H1 (cell line): ENCODE measurements at places on chromosomes 7 and 10. TPM values are rescaled to one million over a fixed set of nuclear protein-coding genes. Genes with fewer than 3 reads are reported as not detected.

- no peaks in the 10 kb centered on the region for H3K27me3 ChIP-seq
- H3K4me1 ChIP-seq = no peaks in the 10 kb centered on the region
- H3K4me3 ChIP-seq = no peak overlapping the region
- no peaks in the 10 kb centered on the region for H3K36me3 ChIP-seq
- no peak for DNase-seq
- no peak overlapping the region for H3K27ac ChIP-seq
Observed at GRCh38 chr10:52387744-52388143, 73.7 kb downstream of the DKK1 start.

DNA sequence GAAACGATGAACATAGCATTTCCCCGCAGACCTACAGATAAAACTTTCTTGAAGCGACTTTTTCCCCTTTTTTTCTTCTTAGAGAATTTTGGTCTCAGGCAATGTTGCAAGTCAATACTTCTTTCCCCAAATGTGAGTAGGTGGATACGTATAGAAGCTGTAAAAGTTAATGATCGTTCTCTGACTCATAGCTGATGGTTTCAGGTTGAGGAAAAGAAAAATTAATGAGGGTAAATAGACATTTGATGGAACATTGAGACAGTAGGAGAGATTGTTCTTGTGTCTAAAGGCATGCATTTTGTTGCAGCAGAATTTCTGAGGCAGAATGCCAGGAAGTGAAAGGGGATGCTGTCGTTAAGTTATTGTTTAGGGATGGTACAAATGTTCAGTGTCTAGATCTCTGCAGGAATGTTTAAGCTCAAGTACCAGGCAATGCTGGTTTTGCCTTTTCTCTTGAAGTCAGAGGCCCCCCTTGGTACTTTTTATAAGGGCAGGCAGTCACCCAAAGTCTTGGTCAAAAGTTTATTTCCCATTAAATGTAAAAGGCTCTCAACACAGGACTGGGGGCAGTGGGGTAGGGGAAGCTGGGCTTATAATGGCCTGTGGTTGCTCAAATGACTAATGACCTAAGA, 9.3 kb downstream of the TCF7L2 start:
- no peak for DNase-seq
- H3K36me3 ChIP-seq = no peaks in the 10 kb centered on the region
- no peaks in the 10 kb centered on the region for H3K27me3 ChIP-seq
- peaks cover 30% of the 10 kb centered on the region for H3K4me1 ChIP-seq
- no peak overlapping the region; the same call in 1 of the 2 replicates for H3K27ac ChIP-seq

DNA sequence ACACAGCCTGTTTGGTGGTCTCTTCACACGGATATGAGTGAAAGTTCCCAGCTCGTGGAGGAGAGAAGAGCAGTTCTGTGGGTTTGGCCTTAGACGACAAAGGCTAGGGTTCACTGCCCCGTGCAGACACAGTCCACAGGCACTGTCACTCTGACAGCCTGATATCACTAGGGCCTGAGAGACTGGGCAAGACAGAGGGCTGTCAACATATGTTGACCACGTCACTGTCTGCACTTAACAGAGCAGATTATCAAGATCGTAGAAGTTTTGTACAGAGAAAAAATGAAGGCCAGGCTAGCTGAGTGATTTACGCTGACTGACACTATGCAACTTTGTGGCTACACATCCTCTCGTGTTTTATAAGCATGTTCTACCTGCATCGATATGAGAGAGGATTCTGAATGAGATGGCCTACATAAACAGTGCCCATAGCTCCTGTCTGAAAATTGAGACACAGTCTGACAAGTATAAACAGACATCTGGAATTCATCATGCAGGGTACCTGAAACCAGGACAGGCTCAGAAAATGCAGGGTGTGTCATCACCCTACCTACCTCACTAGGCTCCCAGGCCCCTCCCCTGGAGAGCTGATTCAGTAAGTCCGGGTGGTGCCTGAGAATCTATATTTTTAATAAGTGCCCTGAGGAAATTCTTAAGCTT, 120.0 kb downstream of the SGMS1 start:
- H3K27ac ChIP-seq = no peak overlapping the region
- no peaks in the 10 kb centered on the region for H3K36me3 ChIP-seq
- no peaks in the 10 kb centered on the region for H3K27me3 ChIP-seq
- peaks cover 5% of the 10 kb centered on the region; the same call in 1 of the 2 replicates for H3K4me1 ChIP-seq
- DNase-seq = no peak

SEPHS1 gene
- total RNA-seq = 633 and 683 TPM in 2 replicates

STEAP4 gene
- 0.08 TPM in 1 of 2 replicates, not detected in the other for total RNA-seq

MYH16 gene
- not detected in 2 replicates for total RNA-seq

DNA sequence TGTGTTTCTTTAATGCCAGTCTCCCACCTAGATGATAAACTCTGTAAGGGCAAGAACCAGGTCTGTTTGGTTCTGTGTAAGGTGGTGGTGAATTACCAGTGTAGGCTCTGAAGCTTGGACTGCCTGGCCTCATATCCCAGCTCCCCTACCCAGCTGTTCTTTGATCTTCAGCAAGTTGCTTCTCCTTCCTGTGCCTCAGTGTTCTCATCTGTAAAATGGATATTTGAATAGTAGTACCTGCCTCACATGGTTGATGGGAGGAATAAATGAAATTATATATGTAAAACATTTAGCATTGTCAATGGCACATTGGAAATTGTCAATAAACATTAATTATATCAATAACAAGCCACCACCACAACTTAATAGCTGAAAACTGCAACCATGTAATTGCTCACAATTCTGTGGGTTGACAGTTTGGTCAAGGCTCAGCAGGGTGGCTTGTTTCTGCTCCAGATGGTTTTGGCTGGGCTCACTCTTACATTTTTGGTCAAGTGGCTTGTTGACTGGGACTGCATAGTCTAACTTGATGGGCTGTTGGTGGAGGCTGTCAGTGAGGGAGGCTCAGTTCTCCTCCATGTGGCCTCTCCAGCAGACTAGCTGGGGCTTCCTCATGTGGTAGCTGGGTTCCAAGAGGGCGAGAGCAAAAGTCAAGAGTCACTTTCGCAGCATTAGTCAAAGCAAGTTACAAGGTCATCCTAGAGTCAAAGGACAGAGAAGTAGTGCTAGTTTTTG, 84.5 kb upstream of the DUSP5 start:
- no peak for DNase-seq
- no peaks in the 10 kb centered on the region for H3K27me3 ChIP-seq
- H3K27ac ChIP-seq = no peak overlapping the region
- no peak overlapping the region for H3K4me3 ChIP-seq
- no peaks in the 10 kb centered on the region for H3K36me3 ChIP-seq

GPR37 gene
- total RNA-seq = 15.5 and 17.4 TPM in 2 replicates

NAT16 gene
- total RNA-seq = 0.84 and 1.0 TPM in 2 replicates

DNA sequence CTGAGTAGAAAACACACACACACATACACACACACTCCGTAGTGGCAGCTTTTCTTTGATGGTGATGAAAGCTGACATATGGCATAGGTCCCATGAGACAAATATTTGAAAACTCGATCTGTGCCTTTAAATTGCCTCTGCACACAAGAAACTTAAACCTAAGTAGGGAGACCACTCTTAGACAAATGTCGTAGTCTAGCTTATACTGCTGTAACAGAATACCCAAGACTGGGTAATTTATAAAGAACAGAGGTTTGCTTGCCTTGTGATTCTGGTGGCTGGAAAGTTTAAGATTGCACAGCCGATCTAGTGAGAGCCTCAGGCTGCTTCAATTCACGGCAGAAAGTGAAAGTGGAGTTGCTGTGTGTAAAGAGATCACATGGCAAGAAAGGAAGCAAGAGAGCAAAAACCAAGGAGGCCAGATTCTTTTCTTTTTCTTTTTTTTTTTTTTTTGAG, 489.4 kb upstream of the SORCS1 start:
- H3K36me3 ChIP-seq = no peaks in the 10 kb centered on the region
- H3K4me3 ChIP-seq = no peak overlapping the region
- no peak overlapping the region for H3K27ac ChIP-seq
- H3K27me3 ChIP-seq = no peaks in the 10 kb centered on the region
- no peaks in the 10 kb centered on the region for H3K4me1 ChIP-seq

DNA sequence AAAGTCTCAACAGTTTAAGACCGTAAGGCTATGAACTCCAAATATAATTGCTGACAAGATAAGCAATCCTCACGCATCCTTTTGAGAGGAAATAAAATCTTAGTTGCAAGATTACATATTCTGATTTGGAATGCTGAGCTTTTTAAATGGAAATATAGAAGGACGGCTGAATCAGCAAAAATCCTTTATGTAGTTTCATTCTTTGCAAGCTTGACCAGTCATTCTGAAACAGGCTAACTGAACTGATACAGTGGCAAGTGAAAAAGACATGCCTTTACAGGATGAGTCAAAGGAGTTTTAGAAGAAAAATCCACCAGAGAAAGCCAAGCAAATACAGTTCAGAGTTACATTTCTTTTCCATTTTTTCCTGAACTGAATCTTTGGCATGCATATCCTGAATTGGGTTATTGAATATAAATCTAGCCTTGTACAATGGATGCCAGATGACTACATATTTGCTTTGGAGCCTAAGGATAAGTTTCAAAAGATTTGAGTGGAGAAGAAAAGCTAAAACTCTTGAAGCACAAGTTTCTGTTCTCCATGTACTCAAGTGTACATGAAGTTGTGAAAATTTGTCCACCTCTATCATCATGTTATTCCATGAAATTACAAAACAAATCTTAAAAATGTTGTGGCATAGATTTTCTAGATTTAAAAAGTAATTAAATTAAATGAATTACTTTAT, 4.4 kb downstream of the VIM start:
- DNase-seq = no peak
- no peak overlapping the region for H3K27ac ChIP-seq
- H3K27me3 ChIP-seq = no peaks in the 10 kb centered on the region
- H3K36me3 ChIP-seq = peaks cover 41% of the 10 kb centered on the region
- H3K4me1 ChIP-seq = peaks cover 9% of the 10 kb centered on the region

DNA sequence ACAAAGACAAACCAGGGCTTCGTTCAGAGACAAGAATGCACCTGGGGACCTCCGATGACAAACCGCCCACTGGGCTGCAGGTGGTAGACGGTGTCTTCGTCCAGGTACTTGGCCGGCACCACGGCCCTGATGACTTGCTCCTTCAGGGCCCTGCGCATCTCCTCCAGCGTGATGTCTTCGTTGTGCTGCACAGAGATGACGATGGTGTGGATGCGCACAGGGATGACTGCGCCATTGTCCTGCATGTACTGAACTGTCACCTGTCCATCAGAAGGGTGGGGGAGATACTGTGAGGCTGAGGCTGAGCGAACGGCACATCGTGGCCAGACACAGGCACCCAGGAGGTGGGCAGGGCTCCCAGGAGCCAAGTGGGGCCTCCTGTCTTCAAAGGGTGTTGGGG, 13.1 kb downstream of the MAT1A start:
- H3K27me3 ChIP-seq = no peaks in the 10 kb centered on the region
- H3K4me1 ChIP-seq = no peaks in the 10 kb centered on the region; the same call in 1 of the 2 replicates
- no peak for DNase-seq

GRCh38 chr10:59372543-59372942, 10.2 kb upstream of the FAM13C start:
- H3K4me1 ChIP-seq = no peaks in the 10 kb centered on the region
- no peak for DNase-seq
- no peak overlapping the region for H3K27ac ChIP-seq
- no peaks in the 10 kb centered on the region for H3K27me3 ChIP-seq
- no peak overlapping the region for H3K4me3 ChIP-seq
- no peaks in the 10 kb centered on the region for H3K36me3 ChIP-seq

DNA sequence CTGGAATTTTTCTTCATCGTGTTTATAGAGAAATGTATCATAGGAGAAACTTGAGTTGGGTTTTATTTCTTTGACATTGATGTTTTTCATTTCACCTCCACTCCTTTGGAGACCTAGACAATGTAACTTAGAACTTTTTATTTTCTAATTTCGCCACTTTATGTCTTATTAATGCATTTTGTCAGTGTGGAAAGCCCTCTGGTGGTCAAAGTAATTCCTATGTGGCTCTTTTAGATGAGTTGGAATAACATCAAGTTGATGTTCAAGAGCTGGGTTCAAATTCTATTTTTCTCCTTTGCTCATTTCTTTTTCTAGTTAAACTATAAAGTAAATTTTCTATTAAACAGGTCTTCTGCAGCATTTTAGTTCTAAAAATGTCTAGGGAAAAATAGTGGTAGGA, 478.6 kb downstream of the LRMDA start:
- DNase-seq = no peak
- H3K36me3 ChIP-seq = no peaks in the 10 kb centered on the region
- no peaks in the 10 kb centered on the region for H3K4me1 ChIP-seq
- no peaks in the 10 kb centered on the region for H3K27me3 ChIP-seq

- DNase-seq = no peak
- no peaks in the 10 kb centered on the region for H3K27me3 ChIP-seq
- H3K4me3 ChIP-seq = no peak overlapping the region
- H3K4me1 ChIP-seq = no peaks in the 10 kb centered on the region
- no peaks in the 10 kb centered on the region for H3K36me3 ChIP-seq
Observed at GRCh38 chr10:12050528-12050927, 7.9 kb upstream of the UPF2 start.

PILRA gene
- 7.3 and 7.6 TPM in 2 replicates for total RNA-seq

MRPL32 gene
- total RNA-seq = 94.0 and 97.2 TPM in 2 replicates

DNA sequence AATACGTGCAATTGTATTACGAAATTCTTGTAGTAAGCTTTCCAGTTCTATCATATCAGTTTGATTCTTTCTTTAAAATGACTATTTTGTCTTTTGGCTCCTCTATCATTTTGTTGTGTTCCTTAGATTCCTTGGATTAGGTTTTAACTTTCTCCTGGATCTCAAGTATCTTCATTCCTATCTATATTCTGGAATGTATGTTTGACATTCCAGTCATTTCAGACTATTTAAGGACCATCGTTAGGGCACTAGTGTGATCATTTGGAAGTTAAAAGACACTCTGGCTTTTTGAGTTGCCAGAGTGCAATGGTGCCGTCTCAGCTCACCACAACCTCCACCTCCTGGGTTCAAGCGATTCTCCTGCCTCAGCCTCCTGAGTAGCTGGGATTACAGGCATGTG, 45.7 kb upstream of the SFTPD start:
- no peak overlapping the region for H3K27ac ChIP-seq
- H3K4me3 ChIP-seq = no peak overlapping the region
- no peaks in the 10 kb centered on the region for H3K36me3 ChIP-seq
- H3K4me1 ChIP-seq = no peaks in the 10 kb centered on the region

NCF1 gene
- 0.47 TPM in 1 of 2 replicates, not detected in the other for total RNA-seq

DGKI gene
- 0.71 and 0.84 TPM in 2 replicates for total RNA-seq

DNA sequence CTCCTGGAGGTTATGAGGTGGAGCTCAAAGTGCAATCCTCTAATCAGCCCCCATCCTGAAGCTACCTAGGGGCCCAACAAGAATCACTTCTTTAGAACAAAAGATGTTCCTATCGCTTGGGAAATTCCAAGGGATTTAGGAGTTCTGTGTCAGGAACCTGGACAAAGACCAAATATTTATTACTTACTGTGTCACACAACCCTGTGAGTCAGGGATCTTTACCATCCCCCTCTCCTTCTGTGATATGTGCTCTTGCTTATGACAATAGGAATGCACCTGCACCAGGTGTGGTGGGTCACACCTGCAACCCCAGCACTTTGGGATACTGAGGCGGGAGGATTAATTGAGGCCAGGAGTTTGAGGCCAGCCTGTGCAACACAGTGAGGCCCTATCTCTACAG, 485.8 kb downstream of the PLXDC2 start:
- peaks cover 9% of the 10 kb centered on the region for H3K36me3 ChIP-seq
- H3K4me1 ChIP-seq = no peaks in the 10 kb centered on the region
- H3K27ac ChIP-seq = no peak overlapping the region
- no peak for DNase-seq
- H3K27me3 ChIP-seq = no peaks in the 10 kb centered on the region
